ENCODE measurements at places on chromosomes 5 and 9.
A peak's percentile ranks its signal among the peaks of the same experiment; 100 is the strongest.

DNA sequence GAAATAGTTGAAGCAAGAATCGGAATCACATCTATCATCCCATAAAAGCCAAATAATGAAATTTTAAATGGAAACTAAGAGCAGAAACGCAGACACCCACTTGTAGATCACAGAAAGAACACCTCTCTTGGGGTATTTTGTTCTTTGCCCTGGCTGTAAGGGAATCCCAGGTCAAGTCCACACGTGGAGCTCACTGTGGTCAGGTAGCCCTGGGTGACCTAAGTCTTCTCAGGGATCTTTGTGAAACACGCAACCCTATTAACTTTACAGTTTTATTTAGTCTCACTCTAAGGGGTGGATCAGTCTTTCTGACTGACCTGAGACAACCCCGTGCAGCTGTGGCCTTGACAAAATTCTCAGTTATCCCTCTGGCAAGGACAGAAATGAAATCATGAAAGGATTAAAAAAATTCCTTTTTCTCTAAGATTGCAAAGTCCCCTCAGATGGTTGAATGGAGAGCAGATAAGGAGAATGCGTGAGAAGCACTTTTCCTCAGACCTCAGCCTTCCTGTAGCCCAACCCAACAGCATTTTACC lies 111.6 kb downstream of the NREP start:
- no peak for DNase-seq

DNA sequence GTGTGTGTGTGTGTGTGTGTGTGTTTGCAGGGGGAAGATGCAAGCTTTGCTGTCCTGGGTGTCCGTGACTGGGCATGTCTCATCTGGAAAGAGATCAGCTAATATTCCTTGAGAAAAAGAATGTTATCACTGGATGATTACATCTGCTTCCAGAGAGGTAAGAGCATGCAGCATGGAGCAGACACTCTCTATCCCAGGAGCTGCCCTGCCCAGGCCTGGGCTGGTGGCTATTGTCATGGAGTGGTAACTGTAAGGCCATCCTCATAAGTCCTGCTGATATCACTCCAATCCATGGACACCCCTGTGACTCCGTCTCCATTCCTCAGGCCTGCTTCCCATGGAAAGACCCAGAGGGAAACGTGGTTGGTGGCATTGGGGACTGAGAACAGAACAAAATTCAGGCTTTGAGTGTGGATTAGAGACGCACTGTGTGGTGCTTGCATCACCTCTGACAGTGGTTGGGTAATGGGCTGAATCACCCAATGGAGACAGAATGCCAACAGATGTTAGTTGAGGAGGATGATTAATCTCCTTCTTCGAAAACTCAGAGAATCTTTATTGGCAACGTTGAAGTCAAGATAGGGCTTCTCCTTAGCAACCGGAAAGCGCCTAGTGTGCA lies 52.0 kb upstream of the KCNIP1 start:
- DNase-seq, result no peak

DNA sequence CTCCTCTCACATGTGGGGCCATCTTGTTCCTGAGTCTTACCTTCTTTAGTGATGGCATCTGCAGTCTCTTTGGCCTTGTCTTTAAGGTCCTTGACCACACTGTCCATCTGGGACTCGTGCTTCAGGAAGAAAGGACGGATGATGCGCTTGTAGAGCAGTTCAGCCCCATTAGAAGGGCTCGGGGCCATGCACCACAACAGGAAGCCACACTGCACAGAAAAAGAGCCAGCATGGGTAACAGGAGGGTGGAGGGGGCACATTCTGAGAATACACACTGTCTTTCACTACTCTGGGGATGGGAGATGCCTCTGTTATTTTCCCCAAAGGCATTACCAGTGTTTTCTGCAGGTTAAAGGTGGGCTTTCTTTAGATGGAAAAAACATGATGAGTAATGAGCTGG lies 25.9 kb downstream of the SRP19 start:
- DNase-seq, result no peak

DNA sequence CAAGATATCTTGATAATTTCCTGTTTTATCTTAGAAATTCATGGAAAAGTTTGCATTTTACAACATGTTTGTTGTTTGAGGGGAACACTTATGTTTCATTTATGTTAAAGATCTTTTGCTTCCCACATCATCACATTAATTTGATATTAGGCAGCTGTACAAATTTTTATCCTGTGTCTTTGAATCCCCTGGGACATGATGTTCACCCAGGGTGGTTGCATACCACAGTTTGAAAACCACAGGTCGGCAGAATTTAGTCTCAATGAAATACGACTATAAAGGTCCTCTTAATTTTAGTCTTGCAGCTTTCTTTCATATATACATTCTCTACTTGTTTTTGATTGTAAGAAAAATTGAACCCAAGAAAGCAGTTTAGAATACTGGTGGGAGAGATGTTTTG lies 3.7 kb downstream of the NAA35 start:
- DNase-seq, result no peak

DNA sequence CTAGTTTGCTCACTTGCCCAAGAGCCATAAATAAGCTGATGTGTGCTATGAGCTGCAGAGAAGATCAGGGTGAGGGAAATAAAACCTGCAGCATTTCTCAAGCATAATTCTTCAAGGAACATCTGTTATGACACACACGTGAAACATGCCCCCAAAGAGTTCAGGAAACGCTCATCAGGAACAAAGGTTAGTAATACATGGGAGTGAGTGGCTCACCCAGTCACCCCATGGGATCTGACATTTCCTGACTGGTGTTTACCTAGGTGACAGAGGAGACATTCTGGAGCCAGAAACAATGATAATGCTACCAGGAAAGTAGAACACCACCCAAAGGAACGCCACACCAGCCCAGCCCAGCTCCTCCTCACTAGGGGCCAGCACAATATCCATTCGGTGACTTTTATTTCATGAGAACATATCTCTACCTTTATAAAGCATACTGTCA lies 66.0 kb downstream of the FRMD3 start:
- DNase-seq, result no peak

DNA sequence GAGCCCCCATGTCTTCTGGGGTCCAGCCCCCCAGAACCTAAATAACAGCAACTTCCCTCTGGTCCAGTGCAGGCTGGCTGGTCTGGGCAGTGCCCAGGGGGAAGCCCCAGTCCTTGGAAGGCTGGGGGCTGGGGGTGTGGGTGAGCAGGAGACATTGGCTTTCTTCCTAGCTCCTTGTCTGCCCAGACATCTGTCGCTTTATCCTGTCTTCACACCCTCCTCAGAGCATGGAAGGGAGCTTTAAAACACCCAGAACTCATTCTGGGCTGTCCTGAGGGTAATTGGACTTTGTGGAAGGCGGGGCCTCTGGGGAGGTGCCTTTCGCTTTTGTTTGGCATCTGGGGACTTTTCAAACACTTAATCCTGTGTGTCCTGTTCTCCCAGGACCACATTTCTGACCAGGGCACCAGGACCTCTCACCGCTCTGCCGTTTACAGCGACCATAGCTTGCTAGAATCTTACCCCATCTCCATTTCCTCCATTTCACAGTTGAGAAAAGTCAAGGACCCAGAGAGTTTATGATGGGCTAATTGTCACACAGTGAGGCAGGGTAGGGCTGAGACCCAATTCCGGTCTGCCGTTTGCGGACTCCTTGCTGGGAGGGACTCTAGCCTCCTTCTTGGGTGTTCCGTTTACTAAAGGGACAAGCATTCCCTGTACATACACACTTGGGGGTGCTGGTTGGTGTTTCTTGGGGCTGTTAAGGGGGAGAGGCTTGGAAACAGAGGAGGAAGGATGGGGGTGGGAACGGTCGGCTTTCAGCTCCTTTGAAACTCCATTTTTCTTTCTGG lies 1.1 kb downstream of the GSN start:
- DNase-seq, result peak; percentile 53

- DNase-seq, result no peak
Observed at GRCh38 chr5:161471211-161471950, 75.1 kb downstream of the GABRB2 start.

GRCh38 chr5:73946919-73947602 lies 321.1 kb downstream of the ARHGEF28 start:
- no peak for DNase-seq

DNA sequence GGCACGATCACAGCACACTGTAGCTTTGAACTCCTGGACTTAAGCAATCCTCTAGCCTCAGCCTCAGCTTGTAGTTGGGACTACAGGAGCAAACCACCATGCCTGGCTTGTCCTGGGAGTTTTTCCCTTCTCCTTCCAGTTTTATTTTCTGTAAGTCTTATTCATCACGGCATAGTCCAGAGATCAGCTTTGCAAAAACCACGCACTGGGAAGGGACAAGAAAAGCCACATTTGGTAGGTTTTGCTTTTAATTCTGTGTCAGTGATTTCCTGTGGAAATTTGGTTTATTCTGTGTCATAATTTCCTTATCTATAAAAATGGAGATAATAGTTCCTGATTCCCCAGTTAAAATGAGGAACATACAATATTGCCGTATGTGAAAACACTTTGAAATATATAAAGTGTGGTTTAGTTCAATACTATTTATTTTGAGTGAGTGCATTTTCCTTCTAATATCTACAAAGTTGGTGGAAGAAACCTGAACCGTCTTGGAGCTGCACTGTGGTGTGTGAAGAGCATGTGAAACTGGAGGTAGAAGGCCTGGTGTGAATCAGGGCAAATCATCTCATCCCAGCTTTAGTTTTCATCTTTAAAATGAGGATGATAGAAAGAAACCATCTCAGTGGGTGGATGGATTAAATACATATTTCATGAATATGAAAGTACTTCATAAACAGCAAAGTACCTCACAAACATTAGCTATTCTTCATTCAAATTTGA lies 92.8 kb upstream of the ELL2 start:
- no peak for DNase-seq

GRCh38 chr5:97063251-97063650 lies 79.2 kb downstream of the LIX1 start:
- DNase-seq, result no peak

GRCh38 chr5:132383261-132383660 lies 13.8 kb downstream of the SLC22A5 start:
- no peak for DNase-seq

- peak; percentile 93 for DNase-seq
Observed at GRCh38 chr9:76610011-76610352, 151.0 kb downstream of the GCNT1 start.

DNA sequence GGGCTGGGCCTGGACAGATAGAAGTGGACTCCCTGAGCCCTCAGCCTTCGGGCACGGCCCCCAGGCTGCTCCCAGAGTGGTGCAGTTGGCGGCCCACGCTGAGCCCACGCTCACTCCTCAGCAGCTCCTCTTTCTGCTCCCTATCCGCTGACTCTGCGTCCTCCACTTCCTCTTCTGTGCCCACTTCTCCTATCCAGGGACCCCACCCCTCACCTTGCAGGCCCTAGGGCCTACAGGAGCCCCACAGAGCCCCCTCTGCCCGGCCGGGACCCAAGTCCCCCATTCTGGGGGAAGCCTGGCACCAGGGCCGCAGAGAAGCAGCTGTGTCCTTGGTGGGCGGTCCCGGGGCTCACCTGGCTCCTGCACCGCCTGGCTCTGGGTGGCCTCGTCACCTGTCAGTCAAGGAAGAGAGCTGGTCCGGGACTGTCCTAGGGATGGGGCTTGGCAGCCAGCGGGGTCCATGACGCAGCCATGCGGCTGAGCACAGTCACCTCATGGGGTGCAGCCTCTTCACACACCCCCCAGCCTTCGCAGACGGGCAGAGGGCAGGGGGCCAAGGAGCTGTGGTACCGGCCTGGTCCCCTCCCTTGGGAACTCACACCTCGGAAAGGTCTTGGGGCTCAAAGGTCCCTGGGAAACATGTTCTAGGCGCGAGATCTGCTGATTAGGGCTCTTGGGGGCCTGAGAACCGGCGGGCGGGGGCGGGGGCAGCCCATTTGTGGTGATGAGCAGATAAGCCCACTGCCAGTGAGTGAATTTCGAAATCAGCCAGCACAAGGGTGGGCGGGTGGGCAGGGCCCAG lies 5.4 kb upstream of the NRARP start:
- DNase-seq, result no peak

- no peak for DNase-seq
Observed at GRCh38 chr5:20105915-20106314, 117.9 kb upstream of the CDH18 start.

GRCh38 chr9:89430995-89431394 lies 66.9 kb downstream of the SEMA4D start:
- DNase-seq, result no peak

GRCh38 chr9:125885405-125886034 lies 138.3 kb downstream of the PBX3 start:
- DNase-seq, result no peak

DNA sequence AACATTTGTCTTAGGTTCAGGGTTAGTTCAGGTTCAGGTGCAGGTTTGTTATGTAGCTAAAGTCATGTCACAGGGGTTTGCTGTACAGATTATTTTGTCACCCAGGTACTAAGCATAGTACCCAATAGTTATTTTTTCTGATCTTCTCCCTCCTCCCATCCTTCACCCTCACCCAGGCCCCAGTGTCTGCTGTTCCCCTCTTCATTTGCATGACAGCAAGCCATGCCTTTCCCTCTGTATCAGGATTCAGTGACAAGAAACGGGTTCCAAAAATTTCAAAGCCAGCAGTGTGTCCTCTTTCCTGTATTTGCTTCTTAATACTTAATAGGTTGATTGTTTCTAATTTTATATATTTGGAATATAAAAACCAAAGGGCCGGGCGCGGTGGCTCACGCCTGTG lies 330.8 kb upstream of the SGCD start:
- no peak for DNase-seq

Measured in tibial artery (tissue), 4 donors.